Fibroblast of mammary gland (primary cell): ENCODE measurements at places on chromosomes 2 and 18.
A peak's percentile ranks its signal among the peaks of the same experiment; 100 is the strongest.

DNA sequence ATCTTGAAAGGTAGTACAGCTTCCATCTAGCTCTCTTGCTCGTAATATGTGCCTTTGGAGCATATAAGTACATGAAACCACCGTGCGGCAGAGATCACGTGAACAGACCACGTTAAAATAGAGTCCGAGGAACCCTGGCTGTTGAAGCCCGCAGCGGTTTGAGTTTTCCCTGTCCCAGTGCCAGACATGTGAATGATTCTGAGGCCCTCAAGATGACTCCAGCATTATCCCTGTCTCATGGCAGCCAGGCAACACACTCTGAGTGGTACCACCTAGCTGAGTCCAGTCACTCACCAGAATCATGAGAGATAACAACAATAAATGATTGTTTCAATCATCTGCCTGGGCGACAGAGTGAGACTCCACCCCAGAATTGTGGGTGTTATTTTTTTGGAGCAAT is 21.6 kb upstream of the AAK1 start:
- no peak for DNase-seq

- DNase-seq, result no peak
Measured at GRCh38 chr18:72444798-72445155, 99.4 kb downstream of the CBLN2 start.

DNA sequence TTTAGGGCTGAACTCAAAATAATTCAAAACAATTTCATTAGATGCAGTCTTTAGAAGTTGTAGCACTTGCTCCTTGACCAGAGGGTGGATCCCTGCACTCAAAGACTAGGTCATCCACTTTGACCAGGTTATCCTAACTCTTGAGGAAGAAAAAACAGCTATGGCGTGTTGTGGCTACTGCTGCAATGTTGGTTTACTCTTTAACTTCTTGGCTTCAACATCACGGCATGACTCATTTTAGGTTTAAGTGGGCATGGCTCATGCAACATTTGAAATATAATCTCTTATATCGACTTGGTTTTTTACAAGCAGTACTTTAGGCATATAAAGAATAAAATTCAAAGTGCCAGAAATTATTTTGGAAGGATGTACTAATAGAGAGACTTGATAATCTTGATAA is 35.4 kb downstream of the ANKRD29 start:
- DNase-seq, result peak; percentile 90

GRCh38 chr2:175187378-175187777 is 5.9 kb upstream of the ATP5MC3 start:
- DNase-seq, result peak; percentile 25

- DNase-seq, result no peak
Measured at GRCh38 chr2:240462707-240463273, 27.3 kb downstream of the GPC1 start.

DNA sequence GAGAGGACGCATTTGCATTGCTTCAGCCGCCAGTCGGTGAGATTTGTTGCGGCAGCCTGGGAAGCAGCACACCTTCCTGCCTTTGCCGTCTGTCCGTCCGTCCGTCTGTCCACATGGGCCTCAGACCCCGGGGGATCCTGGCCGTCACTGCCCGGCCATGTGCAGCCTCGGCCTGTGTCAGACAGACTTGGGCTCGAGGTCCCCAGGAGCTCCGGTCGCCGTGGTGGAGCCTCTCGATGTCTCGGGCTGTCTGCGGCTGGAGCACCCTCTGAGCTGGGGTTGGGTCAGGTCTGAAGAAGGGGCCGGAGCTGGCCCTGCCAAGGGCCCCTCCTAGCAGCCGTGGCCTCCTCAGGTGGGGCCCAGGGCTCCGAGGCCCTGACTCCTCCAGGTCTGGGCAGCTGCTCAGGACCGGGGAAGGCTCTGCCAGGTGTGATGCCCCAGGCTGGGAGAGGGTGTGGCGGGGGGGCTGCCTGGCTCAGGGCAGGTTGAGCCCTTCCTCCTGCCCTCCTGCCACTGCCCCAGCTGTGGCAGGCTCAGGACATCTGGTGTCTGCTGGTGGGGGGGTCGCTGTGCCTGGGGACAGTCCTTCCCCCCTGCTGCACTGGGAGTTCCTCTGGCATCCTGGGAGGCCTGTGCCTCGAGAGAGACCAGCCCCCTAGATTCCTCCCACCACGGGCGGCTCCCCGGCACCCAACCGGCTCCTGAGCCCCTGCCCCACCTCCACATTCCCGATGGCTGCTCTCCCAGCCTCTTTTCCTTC is 11.8 kb downstream of the NEU4 start:
- no peak for DNase-seq
